ENCODE measurements at places on chromosomes 4 and X.

- DNase-seq: no peak
- no peak overlapping the region for H3K4me3 ChIP-seq
- H3K27ac ChIP-seq: no peak overlapping the region
- no peaks in the 10 kb centered on the region for H3K4me1 ChIP-seq
Measured at GRCh38 chrX:132676561-132677186, 187.8 kb upstream of the MBNL3 start.

DNA sequence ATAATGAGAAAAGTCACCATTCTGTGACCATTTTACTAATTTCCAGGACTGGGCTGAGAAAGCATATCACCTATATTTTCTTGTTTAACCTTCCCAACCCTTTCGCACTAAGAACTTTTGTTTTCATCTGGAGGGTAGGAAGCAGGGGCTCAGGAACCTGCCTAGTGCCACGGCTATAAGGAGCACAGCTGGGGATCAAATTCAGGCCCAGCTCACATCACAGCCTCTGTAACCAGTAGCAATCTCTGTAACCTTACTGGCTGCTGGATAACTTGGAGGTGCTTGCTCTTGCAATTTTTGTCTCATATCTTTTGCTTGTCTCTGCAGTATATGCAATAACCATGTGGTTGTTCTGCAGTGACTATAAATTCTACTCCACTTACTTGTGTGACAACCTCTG, 76.7 kb upstream of the PLAC1 start:
- DNase-seq: no peak
- no peak overlapping the region for H3K4me3 ChIP-seq
- H3K27ac ChIP-seq: no peak overlapping the region
- no peaks in the 10 kb centered on the region for H3K27me3 ChIP-seq
- H3K36me3 ChIP-seq: no peaks in the 10 kb centered on the region

DNA sequence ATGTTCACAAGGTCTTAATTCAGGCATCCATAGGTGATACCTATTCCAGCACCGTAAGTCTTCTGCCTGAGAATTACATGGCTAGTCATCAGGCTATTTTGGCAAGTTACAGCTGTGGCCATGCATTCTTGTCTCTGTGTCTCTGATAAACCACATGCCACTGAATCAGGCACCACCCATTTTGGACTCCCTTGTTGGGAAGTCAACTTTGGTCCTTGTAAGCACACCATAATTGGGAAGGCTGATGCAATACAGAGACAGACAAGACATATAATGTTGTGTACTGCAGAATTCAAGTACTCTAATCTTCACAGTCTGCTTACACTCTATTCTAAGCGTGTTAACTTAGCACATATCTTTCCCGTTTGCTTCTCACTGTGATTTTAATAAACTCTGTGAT, 483.7 kb upstream of the FTHL17 start:
- no peak overlapping the region for H3K27ac ChIP-seq
- H3K36me3 ChIP-seq: no peaks in the 10 kb centered on the region
- H3K4me1 ChIP-seq: no peaks in the 10 kb centered on the region

DNA sequence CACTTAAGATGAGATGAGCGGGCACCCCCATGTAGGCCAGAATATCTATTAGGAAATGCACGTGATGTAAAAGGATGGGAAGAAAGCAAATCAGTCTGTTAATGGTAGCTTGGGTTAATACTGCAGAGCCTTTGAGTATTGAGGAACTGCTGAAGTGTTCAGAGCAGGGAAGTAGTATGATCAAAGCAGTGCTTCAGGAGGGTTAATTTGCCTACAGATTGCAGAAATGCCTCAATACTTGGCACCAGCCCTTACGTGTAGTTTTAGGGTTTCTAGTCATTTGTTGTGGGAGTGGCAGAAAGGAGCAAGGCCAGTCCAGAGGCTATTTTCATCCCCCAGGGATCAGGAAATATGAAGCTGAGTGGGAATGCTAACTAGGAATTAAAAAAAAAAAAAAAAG, 19.7 kb downstream of the ZFX start:
- H3K27me3 ChIP-seq: no peaks in the 10 kb centered on the region
- H3K4me1 ChIP-seq: peaks cover 16% of the 10 kb centered on the region
- H3K36me3 ChIP-seq: peaks cover 9% of the 10 kb centered on the region
- DNase-seq: no peak

DNA sequence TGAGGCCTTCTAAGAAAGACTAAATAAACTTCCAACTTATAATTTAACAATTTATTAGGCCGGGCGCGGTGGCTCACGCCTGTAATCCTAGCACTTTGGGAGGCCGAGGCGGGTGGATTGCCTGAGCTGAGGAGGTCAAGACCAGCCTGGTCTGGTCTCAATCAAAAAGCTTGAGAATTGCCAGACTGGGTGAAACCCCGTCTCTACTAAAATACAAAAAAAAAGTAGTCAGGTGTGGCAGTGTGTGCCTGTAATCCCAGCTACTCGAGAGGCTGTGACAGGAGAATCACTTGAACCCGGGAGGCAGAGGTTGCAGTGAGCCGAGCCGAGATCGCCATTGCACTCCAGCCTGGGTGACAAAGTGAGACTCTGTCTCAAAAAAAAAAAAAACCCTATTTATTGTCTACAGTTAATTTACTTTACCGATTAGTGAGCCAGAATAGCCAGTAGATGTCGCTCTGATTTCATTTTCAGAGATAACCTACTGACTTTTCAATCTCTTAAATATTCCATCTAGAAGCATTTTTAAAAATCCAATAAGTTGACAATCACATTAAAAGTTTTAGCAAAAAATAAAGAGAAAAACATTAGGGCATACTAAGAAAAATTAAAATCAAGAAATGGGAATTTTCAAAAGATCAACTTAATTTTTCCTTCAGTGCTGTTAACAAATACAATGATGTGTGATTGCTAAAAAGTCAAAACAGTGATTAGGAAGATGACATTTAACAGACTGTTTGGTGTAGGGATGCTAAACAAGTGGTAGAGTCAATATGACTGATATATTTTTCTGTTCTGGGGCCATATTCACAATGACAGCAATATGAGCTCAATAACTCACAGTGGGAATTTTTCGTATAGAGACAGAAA, 4.3 kb upstream of the SHROOM3 start:
- no peaks in the 10 kb centered on the region for H3K36me3 ChIP-seq
- no peaks in the 10 kb centered on the region for H3K27me3 ChIP-seq
- no peak overlapping the region for H3K27ac ChIP-seq
- no peak for DNase-seq
- no peak overlapping the region for H3K4me3 ChIP-seq
- H3K4me1 ChIP-seq: peaks cover 4% of the 10 kb centered on the region

- no peak overlapping the region for H3K4me3 ChIP-seq
- no peaks in the 10 kb centered on the region for H3K4me1 ChIP-seq
- no peak for DNase-seq
- H3K27ac ChIP-seq: no peak overlapping the region
- H3K27me3 ChIP-seq: no peaks in the 10 kb centered on the region
Measured at GRCh38 chr4:125489952-125490690, 175.4 kb downstream of the FAT4 start.

- peaks cover 9% of the 10 kb centered on the region for H3K36me3 ChIP-seq
- peaks cover 9% of the 10 kb centered on the region for H3K4me1 ChIP-seq
- H3K4me3 ChIP-seq: peak within 1 kb of the TSS; percentile 38
- DNase-seq: peak; percentile 45
- H3K27ac ChIP-seq: peak within 1 kb of the TSS; percentile 42
Measured at GRCh38 chrX:281166-281999, at the start of gene PLCXD1. TSS of gene PLCXD1 (plus strand) at chrX:281381. CDS start at chrX:284188, 2,807 bp downstream.

DNA sequence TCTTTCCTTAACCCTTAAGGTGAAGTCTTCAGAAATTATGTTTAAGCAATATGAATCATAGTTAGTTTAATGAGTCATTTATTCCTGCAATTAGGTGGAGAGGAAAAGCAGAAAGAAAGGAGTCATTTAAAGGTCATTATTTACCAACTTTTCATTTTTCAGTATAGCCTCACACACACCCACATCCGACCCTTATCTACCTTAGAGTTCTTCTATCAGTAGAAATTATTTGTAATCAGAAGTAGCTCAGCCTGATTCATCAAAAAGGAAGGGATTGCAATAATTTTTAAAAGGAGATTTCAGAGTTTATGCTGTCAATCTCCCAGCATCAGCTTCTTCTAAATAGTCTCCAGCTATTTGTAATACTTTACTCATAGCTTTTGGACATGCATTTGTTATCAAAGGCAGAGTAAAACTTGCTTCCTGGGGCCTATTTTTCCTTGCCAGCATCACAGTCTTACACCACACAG, 5.9 kb downstream of the ANXA10 start:
- H3K36me3 ChIP-seq: no peaks in the 10 kb centered on the region
- no peak overlapping the region for H3K4me3 ChIP-seq
- no peaks in the 10 kb centered on the region for H3K27me3 ChIP-seq
- no peaks in the 10 kb centered on the region for H3K4me1 ChIP-seq
- DNase-seq: no peak

GRCh38 chr4:25103418-25103817, 56.8 kb downstream of the SEPSECS start:
- no peak overlapping the region for H3K27ac ChIP-seq
- no peak for DNase-seq
- peaks cover 6% of the 10 kb centered on the region for H3K4me1 ChIP-seq
- no peak overlapping the region for H3K4me3 ChIP-seq
- H3K36me3 ChIP-seq: no peaks in the 10 kb centered on the region

GRCh38 chr4:141026900-141027299, 106.4 kb downstream of the RNF150 start:
- H3K27me3 ChIP-seq: no peaks in the 10 kb centered on the region
- no peaks in the 10 kb centered on the region for H3K36me3 ChIP-seq
- H3K27ac ChIP-seq: no peak overlapping the region
- H3K4me1 ChIP-seq: no peaks in the 10 kb centered on the region
- H3K4me3 ChIP-seq: no peak overlapping the region

All from upper lobe of right lung (tissue), 1 donor.